Left colon (tissue), 2 donors: ENCODE measurements at places on chromosomes 7 and 10. TPM values are rescaled to one million over a fixed set of nuclear protein-coding genes. Genes with fewer than 3 reads are reported as not detected.

Gene CDK14
- total RNA-seq = 5.1 TPM

Gene NCAPG2
- total RNA-seq = 6.6 TPM

Gene TUBAL3
- total RNA-seq = 53.9 TPM

GRCh38 chr10:1601406-1601805 is 135.9 kb downstream of the ADARB2 start:
- no peak for DNase-seq

GRCh38 chr7:143931739-143932138 is 3.3 kb upstream of the OR2F2 start:
- no peak for DNase-seq

DNA sequence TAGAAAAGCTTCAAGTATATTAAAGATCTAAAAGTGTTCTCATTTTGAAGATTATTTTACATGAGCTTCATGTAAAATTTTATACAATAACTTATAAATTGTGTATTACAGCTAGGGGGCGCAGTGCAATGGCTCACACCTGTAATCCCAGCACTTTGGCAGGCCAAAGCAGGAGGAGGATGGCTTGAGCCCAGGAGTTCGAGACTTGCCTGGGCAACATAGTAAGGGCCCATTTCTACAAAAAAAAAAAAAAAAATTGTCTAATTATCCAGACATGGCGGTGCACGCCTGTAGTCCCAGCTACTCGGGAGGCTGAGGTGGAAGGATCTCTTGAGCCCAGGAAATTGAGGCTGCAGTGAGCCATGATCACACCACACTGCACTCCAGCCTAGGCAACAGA is 16.6 kb downstream of the ACBD5 start:
- DNase-seq = no peak

DNA sequence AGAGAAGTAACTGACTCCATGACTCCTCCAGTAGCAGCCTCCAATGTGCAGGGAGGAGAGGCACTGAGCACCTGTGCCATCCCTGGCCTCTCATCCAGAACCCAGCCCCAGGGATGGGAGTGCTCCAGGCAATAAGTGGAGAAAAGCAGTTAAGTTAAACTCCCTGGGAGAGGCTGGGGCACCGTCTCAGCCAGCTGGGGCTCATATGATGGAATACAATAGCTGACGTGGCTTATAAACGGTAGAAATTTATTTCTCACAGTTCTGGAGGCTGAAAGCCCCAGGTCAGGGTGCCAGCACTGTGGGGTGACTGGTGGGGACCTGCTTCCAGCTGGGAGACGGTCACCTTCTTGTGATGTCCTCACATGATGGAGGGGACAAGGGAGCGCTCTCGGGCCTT is 94.7 kb downstream of the RAMP3 start:
- DNase-seq = no peak

DNA sequence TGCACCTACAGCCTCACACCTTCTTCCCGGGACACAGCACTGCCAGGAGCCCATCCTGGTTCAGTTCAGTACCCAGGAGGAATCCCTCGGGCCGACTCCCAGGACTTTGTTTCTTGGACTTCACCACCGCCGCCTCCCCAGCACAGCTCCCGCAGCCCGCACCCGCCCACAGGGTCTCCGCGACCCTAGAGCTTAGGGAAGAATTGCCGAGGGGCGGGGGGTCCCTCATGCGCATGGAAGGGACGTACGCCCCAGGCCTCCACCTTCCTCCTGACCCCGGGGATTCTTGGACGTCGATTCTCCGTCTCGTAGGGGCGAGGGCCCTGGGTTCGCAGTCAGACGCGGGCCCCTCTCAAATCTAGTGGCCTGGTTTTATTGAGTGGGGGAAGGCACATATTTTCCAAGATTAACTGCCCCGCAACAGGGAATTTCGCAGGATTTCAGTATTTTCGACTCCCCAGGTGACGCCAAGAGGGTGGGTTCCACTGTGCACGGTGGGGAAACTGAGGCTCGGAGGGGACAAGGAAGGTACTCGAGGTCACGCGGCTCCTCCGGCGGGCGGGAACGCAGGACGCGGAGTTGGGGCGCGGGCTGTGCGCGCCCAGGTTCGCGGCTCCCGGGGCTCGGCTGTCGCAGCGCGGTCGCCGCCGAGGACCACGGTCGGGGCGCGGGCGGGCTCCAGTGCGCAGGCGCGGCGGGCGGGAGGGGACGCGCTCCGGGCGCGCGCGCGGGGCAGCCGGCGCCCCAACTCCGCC is at the start of gene ADCY1:
ADCY1 (plus strand) TSS at position 708 of the 755 bp plus-strand sequence. CDS start 176 bp downstream, outside the sequence.
- no peak for DNase-seq

GRCh38 chr7:30155481-30155880 is 20.7 kb downstream of the MTURN start:
- DNase-seq = no peak

DNA sequence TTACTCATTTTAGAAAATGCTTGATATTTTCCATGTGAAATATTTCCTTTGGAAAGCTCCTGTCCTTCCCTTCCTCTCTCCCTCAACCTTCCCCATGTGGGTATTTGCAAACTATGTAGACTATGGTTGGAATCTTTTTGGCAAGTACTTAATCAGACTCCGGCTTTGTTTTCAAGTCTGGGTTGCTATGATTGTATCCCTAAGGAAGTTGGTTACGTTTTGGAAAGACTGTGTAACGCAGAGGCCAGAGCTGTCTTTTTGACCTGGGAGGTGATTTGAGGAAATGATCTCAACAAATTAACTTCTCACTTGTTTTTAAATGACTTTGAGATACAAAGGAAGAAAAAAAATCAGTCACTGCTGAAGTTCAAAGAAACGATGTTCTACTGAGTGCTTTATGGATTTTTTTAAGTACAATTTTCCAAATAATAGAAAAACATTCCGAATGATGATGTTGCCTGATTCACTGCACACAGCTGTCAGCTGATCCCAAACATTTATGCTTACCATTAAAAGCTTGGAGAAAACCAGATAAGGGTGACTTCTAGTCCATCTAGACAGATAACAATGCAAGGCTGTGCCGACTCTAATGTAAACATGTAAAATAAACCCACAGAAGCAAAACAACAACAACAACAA is 145.5 kb upstream of the CELF2 start:
- no peak for DNase-seq
